Iris pigment epithelial cell (primary cell): ENCODE measurements at places on chromosomes 12 and 14.

DNA sequence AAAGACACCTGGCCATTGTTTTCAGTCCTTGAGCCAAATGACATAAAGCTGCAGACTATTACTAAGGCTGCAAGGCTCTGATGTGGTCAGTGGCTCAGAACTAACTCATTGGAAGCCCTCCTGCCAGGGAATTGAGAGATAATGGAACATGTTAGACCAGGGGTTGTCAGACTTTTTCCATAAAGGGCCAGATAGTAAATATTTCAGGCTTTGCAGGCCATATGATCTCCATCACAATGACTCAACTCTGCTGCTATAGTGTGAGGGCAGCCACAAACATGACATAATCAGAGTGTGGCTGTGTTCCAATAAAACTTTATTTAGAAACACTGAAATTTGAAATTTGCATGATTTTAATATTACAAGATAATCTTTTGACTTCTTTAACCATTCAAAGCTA, 140.3 kb downstream of the TMEM30B start:
- DNase-seq: peak; percentile 84

DNA sequence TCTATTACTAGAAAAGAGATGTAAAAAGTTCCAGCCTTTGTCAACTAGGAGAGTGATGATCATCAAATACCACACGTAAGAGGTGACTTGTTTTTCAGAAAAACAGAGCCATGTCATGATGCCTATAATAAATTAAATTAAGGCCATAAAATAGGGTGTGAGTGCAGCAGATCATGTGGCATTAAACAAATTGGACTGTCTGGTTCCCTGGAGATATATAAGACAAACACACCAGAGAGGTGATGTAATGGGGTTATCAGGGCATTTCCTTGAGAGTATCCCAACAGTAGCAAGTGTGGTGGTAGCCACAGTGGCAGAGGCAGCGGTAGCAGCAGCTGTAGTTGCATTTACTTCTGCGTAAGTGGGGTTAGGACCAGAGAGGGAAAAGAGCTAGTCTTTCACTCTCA, 14.6 kb upstream of the GALNT6 start:
- no peak for DNase-seq

GRCh38 chr12:99271071-99271470, 376.5 kb upstream of the GARIN6 start:
- peak; percentile 4 for DNase-seq

GRCh38 chr14:90491911-90492531, 95.2 kb downstream of the CALM1 start:
- DNase-seq: peak; percentile 37

DNA sequence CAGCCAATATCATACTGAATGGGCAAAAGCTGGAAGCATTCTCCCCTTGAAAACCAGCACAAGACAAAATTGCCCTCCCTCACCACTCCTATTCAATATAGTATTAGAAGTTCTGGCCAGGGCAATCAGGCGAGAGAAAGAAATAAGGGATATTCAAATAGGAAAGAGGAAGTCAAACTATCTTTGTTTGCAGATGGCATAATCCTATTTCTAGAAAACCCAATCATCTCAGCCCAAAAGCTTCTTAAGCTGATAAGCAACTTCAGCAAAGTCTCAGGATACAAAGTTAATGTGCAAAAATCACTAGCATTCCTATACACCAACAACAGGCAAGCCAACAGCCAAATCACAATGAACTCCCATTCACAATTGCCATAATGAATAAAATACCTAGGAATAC, 21.0 kb upstream of the ANP32D start:
- no peak for DNase-seq

DNA sequence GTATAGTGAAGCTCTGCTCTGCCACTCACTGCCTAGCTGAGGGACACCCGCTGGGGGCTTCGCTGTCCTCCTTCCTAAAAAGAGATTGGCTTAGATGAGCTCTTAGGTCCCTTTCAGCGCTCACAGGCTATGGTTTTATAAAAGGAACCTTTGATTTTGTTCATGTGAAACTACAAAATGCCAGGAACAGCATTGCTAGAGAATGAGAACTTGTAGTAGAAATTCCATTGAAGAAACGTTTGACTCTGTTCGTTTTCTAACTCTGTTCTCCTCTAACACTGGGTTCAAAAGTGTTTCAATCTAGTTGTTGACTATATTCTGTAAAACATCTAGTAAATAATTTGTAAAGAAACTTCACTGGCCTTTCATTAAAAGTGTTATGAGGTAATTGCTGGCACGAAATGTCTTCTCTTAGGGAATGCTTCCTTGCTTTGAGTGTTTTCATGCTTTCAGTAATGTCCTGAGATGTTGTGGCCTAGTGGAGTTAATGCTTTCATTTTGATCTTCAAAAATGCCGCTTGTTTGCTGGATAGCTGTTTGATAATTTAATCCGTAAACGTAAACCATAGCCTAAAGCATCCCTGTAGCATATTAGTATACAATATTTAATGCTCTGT, 1.6 kb downstream of the MARK3 start:
- DNase-seq: no peak
